ENCODE measurements at places on chromosomes 16 and 17. TPM values are rescaled to one million over a fixed set of nuclear protein-coding genes. Genes with fewer than 3 reads are reported as not detected.
A peak's percentile ranks its signal among the peaks of the same experiment; 100 is the strongest.

The ZDHHC1 gene
- 27.5 TPM for total RNA-seq

The STX1B gene
- total RNA-seq, result 2.3 TPM

The RNF157 gene
- 5.6 TPM for total RNA-seq

The CHD3 gene
- 100 TPM for total RNA-seq

The KCNH4 gene
- total RNA-seq, result 0.42 TPM

DNA sequence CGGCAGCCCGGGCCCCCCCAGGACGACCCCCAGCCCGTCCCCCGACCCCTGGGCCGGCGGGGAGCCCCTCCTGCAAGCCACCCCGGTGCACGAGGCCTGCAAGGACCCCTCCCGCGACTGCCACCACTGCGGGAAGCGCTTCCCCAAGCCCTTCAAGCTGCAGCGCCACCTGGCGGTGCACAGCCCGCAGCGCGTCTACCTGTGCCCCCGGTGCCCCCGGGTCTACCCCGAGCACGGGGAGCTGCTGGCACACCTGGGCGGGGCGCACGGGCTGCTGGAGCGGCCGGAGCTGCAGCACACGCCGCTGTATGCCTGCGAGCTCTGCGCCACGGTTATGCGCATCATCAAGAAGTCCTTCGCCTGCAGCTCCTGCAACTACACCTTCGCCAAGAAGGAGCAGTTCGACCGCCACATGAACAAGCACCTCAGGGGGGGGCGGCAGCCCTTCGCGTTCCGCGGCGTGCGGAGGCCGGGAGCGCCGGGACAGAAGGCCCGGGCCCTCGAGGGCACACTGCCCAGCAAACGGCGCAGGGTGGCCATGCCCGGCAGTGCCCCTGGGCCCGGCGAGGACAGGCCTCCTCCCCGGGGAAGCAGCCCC is 15.6 kb upstream of the ZFPM1 start:
- no peaks in the 10 kb centered on the region for H3K36me3 ChIP-seq
- H3K4me3 ChIP-seq, result no peak overlapping the region
- H3K4me1 ChIP-seq, result peaks cover 8% of the 10 kb centered on the region
- no peaks in the 10 kb centered on the region for H3K27me3 ChIP-seq
- DNase-seq, result no peak
- H3K27ac ChIP-seq, result no peak overlapping the region

DNA sequence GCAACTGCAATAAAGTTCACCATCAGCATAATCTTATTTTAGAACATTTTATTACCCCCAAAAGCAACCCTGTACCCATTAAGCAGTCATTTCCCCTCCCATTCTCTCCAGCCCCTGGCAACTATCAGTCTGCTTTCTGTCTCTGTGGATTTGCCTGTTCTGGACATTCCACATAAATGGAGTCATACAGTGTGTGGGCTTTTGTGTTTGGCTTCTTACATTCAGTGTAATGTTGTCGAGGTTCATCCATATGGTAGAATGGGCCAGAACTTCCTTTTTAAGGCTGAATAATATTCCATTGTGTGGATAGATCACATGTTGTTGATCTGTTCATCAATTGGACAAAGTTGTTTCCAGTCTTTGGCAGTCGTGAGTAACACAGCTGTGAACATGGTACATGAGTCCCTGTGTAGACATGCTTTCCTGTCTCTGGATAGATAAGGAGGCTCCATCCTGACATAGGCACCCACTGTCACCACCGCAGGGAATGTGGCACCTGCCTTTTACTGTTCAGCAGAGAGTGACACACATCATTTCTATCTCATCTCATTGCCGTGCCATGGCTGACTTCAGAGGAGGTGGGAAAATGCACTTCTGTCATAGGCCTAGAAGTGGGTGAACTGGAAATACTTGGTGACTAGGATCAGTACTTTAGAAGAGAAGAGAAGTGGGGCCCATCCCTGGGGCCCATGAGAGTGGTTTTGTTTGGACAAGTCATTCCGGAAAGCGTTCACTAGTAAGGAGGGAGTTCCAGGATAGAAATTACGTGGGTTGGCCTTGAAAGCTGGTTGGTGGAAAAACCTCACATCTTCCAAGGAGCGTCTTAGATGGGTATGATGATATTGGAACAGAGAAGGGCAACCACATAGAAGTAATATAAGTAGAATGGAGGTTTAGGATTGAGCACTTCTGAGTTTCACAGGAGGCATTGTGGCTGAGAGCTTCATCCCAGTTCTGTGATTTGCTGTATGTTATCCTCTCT is 25.8 kb downstream of the EPN2 start:
- no peaks in the 10 kb centered on the region for H3K36me3 ChIP-seq
- no peaks in the 10 kb centered on the region for H3K27me3 ChIP-seq
- no peak overlapping the region for H3K4me3 ChIP-seq
- H3K4me1 ChIP-seq, result peaks cover 80% of the 10 kb centered on the region
- DNase-seq, result no peak

GRCh38 chr17:49063652-49064051 is 66.5 kb downstream of the IGF2BP1 start:
- no peaks in the 10 kb centered on the region for H3K36me3 ChIP-seq
- H3K4me1 ChIP-seq, result no peaks in the 10 kb centered on the region
- H3K4me3 ChIP-seq, result no peak overlapping the region
- H3K27ac ChIP-seq, result no peak overlapping the region
- DNase-seq, result no peak
- H3K27me3 ChIP-seq, result peaks cover 6% of the 10 kb centered on the region

GRCh38 chr17:46136820-46137219 is 56.4 kb downstream of the KANSL1 start:
- peak overlapping the region; percentile 70 for H3K27ac ChIP-seq
- peaks cover 87% of the 10 kb centered on the region for H3K4me1 ChIP-seq
- H3K36me3 ChIP-seq, result no peaks in the 10 kb centered on the region
- no peak for DNase-seq

GRCh38 chr16:55470533-55471371 is 8.2 kb upstream of the MMP2 start:
- no peak for DNase-seq
- peaks cover 13% of the 10 kb centered on the region for H3K4me1 ChIP-seq
- H3K4me3 ChIP-seq, result no peak overlapping the region

GRCh38 chr16:54588026-54588425 is 301.4 kb upstream of the IRX3 start:
- no peaks in the 10 kb centered on the region for H3K36me3 ChIP-seq
- no peak overlapping the region for H3K27ac ChIP-seq
- H3K4me1 ChIP-seq, result no peaks in the 10 kb centered on the region
- no peaks in the 10 kb centered on the region for H3K27me3 ChIP-seq
- peak; percentile 84 for DNase-seq

- DNase-seq, result no peak
- H3K36me3 ChIP-seq, result no peaks in the 10 kb centered on the region
These were observed 13.7 kb upstream of the CSNK1D start for GRCh38 chr17:82287013-82287867.

GRCh38 chr17:55635253-55635914 is 87.3 kb downstream of the TMEM100 start:
- H3K36me3 ChIP-seq, result no peaks in the 10 kb centered on the region
- no peaks in the 10 kb centered on the region for H3K27me3 ChIP-seq
- H3K27ac ChIP-seq, result no peak overlapping the region
- H3K4me3 ChIP-seq, result no peak overlapping the region
- H3K4me1 ChIP-seq, result peaks cover 13% of the 10 kb centered on the region

DNA sequence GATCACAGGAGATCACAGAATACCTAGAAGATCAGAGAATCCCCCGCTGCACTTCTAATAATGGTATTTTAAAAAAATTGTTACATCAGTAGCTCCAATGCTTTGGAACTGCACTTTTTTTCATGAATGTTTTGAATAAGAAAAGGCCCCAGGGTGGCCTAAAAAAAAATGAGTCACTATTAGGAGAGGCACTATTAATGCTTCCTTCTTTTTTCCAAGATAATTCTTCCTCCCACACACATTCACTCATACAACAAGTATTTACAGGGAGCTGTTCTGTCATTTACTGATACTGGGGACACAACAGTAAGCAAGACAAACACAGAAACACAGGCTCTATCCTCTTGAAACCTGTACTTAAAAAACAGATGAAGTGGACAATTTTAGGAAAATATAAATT is 675 bp upstream of the PDZD9 start:
- H3K27ac ChIP-seq, result no peak overlapping the region
- peaks cover 12% of the 10 kb centered on the region for H3K4me1 ChIP-seq
- H3K36me3 ChIP-seq, result no peaks in the 10 kb centered on the region

GRCh38 chr16:84144209-84144858 is 643 bp downstream of the HSDL1 start:
- H3K27ac ChIP-seq, result peak overlapping the region; percentile 84
- DNase-seq, result no peak
- H3K36me3 ChIP-seq, result no peaks in the 10 kb centered on the region
- no peaks in the 10 kb centered on the region for H3K27me3 ChIP-seq
- H3K4me1 ChIP-seq, result peaks cover 3% of the 10 kb centered on the region

DNA sequence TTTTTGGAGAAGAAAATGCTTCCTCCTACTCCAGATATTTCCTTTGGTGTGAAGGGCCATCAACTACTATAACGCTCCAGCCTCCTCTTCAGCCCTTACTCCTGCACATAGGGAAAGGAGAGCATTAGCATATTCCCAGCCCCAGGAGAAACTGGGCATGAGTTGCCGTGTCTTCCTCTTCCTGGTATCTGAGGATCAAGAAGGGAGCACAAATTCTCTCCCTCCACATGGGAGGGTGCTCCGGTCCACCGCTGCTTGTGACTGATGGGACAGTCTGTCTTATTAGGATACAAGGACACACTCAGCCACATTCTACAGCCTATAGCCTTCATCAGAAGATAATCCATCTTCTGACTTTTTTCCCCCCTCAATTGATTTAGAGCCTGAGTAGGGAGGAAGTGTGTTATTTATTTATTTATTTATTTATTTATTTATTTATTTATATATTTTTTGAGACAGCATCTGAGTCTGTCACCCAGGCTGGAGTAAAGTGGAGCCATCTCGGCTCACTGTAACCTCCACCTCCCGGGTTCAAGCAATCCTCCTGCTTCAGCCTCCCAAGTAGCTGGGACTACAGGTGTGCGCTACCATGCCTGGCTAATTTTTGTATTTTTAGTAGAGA is 16.6 kb upstream of the CYB5B start:
- H3K4me3 ChIP-seq, result no peak overlapping the region
- no peaks in the 10 kb centered on the region for H3K27me3 ChIP-seq
- H3K4me1 ChIP-seq, result peaks cover 15% of the 10 kb centered on the region
- no peak for DNase-seq
- no peak overlapping the region for H3K27ac ChIP-seq

DNA sequence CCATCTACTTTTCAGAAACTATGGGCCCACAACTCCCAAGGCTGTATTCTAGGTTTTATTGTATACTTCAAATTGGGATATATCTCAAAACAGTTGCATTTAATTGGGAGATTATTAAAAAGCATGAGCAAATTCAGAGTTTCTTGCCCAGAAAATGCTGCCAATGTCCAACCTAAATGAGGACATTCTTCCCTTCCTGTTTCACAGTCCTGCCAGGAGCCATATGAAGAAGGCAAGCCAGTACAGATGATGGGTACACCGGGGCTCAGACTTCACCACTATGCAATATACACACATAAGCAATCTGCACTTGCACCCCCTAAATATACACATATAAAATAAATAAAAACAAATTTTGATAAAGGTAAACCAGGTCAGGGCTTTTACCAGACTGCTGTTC is 34.0 kb upstream of the CBLN1 start:
- no peak for DNase-seq
- no peak overlapping the region for H3K4me3 ChIP-seq
- H3K4me1 ChIP-seq, result no peaks in the 10 kb centered on the region
- H3K36me3 ChIP-seq, result no peaks in the 10 kb centered on the region
- H3K27me3 ChIP-seq, result no peaks in the 10 kb centered on the region

GRCh38 chr17:30379903-30380381 is 1.2 kb downstream of the CPD start:
- H3K4me1 ChIP-seq, result peaks cover 57% of the 10 kb centered on the region
- DNase-seq, result no peak
- no peaks in the 10 kb centered on the region for H3K27me3 ChIP-seq
- no peaks in the 10 kb centered on the region for H3K36me3 ChIP-seq

DNA sequence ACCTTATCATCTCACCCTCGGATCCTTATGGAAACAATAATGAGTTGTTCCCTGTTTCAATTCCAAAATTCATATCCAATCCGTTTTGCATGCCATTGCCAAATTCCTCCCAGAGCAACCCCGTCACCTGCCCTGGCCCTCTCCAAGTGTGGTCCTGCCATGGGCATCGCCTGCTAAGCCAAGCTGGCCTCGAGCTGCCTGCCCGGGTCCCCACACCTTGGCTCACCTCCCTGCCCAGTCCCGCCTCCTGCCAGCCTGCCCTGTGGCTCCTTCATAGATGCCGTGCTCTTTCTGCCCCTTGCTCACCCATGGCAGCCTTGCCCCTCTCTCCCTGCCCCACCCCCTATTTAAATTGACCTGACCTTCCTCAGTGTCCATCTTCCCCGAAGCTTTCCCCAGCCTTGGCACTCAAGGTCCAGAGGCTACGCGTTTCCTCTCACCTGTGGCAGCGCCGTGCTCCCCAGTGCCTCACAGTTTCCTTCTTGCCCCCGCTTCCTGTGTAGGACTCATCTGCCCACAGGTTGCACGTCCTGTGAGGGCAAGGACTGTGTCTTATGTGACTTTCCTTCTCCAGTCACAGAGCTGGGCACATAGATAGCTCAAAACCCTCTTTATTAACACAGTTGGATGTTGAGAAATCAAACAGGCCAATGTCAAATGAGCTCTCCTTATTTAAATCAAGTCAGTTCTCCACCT is 12.7 kb downstream of the MAPT start:
- DNase-seq, result no peak
- no peaks in the 10 kb centered on the region for H3K4me1 ChIP-seq
- peaks cover 4% of the 10 kb centered on the region for H3K27me3 ChIP-seq
- H3K36me3 ChIP-seq, result no peaks in the 10 kb centered on the region
- no peak overlapping the region for H3K4me3 ChIP-seq

DNA sequence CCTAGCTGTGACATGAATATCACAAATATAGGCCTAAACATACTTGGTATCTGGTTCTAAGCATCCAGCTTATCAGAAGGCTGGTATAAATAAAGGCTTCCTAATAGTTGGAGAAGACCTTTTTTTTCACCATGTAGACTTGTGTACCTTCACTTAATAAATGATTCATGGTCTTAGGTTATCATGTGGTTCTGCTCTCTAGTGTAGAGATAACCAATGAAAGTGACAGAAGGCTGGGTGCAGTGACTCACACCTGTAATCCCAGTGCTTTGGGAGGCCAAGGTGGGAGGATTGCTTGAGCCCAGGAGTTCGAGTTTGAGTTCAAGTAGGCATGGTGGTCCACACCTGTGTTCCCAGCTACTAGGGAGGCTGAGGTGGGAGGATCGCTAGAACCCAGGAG is 3.1 kb downstream of the DDX19A start:
- DNase-seq, result no peak
- H3K36me3 ChIP-seq, result peaks cover 48% of the 10 kb centered on the region
- H3K4me1 ChIP-seq, result peaks cover 34% of the 10 kb centered on the region
- H3K27ac ChIP-seq, result no peak overlapping the region
- H3K4me3 ChIP-seq, result no peak overlapping the region
- no peaks in the 10 kb centered on the region for H3K27me3 ChIP-seq

GRCh38 chr16:67329901-67330300 is 3.3 kb downstream of the LRRC36 start:
- H3K27me3 ChIP-seq, result no peaks in the 10 kb centered on the region
- H3K27ac ChIP-seq, result no peak overlapping the region
- no peak overlapping the region for H3K4me3 ChIP-seq
- DNase-seq, result peak; percentile 3
- peaks cover 15% of the 10 kb centered on the region for H3K4me1 ChIP-seq
- no peaks in the 10 kb centered on the region for H3K36me3 ChIP-seq
